Foreskin keratinocyte (primary cell): ENCODE measurements at places on chromosomes 3 and 15. TPM values are rescaled to one million over a fixed set of nuclear protein-coding genes. Genes with fewer than 3 reads are reported as not detected.

DNA sequence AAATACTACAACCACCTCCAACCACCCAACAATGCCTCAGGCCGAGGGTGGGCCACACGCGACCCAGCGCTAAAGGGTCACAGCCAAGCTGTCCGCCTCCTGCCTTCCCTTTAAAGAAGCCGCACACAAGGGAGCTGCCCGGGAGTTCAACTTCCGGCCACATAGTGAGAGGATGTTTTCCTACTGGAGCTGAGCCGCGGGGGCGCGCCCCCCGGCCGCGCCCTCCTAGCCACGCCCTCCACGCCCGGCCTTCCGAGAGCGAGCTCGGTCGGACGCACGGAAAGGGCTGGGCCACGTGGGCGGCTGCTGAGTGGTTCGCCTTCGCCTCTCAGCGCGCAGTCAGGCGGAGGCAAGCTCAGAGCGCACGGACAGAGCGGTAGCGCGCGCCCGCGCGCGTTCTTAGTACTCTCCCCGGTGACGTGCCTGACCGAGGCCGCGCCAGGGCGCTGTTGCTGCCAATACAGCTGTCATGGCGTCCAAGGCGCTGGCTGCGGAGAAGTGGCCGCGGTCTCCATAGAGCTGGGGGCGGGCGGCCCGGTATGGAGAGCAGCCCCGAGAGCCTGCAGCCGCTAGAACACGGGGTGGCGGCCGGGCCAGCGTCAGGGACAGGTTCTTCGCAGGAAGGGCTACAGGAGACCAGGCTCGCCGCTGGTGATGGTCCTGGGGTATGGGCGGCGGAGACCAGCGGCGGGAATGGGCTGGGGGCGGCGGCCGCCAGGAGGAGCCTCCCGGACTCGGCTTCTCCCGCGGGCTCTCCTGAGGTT is at the start of gene MINDY2:
TSS of gene MINDY2 (plus strand) at position 446 of the 764 bp plus-strand sequence. CDS start at position 540, 94 bp downstream.
- peak; percentile 96 for DNase-seq

STARD9 gene
- 0.35 and 0.56 TPM in 2 replicates for polyA plus RNA-seq

- no peak for DNase-seq
These were observed 48.9 kb downstream of the GRK7 start for GRCh38 chr3:141812084-141812483.

GRCh38 chr3:160018959-160019358 is 30.3 kb downstream of the IL12A start:
- DNase-seq = no peak

GRCh38 chr3:111112913-111113312 is 41.3 kb downstream of the NECTIN3 start:
- DNase-seq = no peak

SAXO2 gene
- 1.0 and 1.2 TPM in 2 replicates for polyA plus RNA-seq

DNA sequence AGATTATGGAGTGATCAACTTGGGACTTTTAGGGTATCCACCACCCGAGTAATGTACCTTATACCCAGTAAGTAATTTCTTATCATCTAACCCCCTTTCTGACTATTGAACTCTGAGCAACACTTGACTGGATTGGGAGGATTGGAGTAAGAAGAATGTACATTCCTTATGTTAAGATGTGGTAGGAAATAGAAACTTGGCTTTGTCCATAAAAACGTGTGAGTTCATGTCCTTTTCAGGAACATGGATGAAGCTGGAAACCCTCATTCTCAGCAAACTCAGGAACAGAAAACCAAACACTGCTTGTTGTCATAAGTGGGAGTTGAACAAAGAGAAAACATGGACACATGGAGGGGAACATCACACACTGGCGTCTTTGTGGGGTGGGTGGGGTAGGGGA is 112.3 kb downstream of the PTPRG start:
- DNase-seq = peak; percentile 39

GRCh38 chr3:54225841-54226528 is 103.6 kb downstream of the CACNA2D3 start:
- DNase-seq = no peak

GRCh38 chr15:69215314-69216035 is 55.0 kb downstream of the GLCE start:
- no peak for DNase-seq

DNA sequence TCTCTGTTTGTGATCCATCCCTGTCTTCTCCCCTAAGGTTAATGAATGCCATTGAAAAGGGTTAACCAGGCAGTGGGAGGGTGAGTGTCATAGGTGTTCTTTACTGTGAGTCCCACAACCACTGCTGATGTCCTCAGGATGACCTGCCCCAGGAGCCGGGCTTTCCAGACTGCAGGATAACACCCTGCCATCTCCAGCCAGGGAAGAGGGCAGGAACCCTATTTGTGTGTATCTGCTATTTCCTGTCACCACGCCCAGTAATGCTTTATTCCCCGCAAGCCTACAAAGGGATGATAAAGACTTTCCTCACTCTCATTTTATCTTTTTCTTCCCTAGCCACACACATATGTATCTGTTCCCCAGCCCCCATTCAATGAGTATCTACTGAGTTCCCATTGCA is 15.6 kb upstream of the CTXND1 start:
- DNase-seq = no peak

TMEM62 gene
- polyA plus RNA-seq = 10.7 and 11.3 TPM in 2 replicates

GRCh38 chr3:140273542-140274195 is 338.7 kb downstream of the CLSTN2 start:
- peak; percentile 31 for DNase-seq

STAG1 gene
- polyA plus RNA-seq = 4.0 and 4.9 TPM in 2 replicates

GRCh38 chr3:134694466-134694865 is 43.6 kb upstream of the KY start:
- peak; percentile 18 for DNase-seq

DOCK3 gene
- polyA plus RNA-seq = 0.02 TPM in 2 replicates

DNA sequence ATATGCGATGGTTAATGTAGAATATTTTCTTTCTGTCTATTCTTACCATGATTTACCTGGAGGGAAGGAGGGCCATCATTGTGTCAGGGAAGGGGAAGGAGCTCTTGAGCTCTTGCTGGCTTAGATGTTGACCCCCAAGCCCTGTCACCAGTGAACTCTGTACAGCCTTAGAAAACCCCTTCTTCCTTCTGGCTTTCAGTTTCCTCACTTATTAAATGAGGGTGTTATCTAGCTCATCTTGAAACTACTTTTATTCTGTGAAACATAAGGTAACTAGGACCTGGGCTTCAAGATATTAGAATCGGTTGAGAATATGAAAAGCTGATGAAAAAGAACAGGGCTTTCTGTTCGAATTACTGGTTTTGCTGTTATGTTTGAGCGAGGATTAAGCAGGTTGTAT is 25.1 kb upstream of the UTS2B start:
- no peak for DNase-seq

GRCh38 chr15:76368122-76368621 is 31.6 kb downstream of the ISL2 start:
- DNase-seq = peak; percentile 57

GPR15 gene
- not detected in 2 replicates for polyA plus RNA-seq

GRCh38 chr15:44101944-44102343 is 93.1 kb downstream of the FRMD5 start:
- DNase-seq = peak; percentile 96

- DNase-seq = no peak
These were observed 118.5 kb downstream of the TLE3 start for GRCh38 chr15:69979262-69979661.

GRCh38 chr15:78837543-78837942 is 26.3 kb upstream of the ADAMTS7 start:
- no peak for DNase-seq

GRCh38 chr3:148158210-148158609 is 539.5 kb upstream of the AGTR1 start:
- peak; percentile 2 for DNase-seq

- DNase-seq = no peak
These were observed 108.1 kb upstream of the THBS1 start for GRCh38 chr15:39472621-39473297.

DNA sequence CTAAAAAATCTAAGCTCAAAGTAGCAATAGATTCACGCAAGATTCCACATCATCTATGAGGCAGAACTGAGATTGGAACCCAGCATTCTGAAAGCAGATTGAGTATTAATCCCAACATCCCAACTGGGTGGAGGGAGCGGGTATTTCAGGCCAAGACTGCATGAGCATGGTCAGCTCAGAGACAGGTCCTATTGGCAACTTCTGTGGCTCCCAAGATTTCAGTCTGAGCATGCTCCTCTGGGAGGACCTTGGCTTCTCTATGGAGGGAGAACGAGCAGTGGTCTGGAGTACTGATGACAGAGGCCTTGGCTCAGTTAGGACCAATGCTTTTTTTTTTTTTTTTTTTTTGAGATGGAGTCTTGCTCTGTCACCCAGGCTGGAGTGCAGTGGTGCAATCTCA is 4.0 kb upstream of the ITGA11 start:
- no peak for DNase-seq

GRCh38 chr15:29677871-29678461 is 144.3 kb downstream of the TJP1 start:
- DNase-seq = no peak

ATP13A3 gene
- polyA plus RNA-seq = 9.8 and 12.0 TPM in 2 replicates
